ENCODE measurements at places on chromosomes 6 and 20.

DNA sequence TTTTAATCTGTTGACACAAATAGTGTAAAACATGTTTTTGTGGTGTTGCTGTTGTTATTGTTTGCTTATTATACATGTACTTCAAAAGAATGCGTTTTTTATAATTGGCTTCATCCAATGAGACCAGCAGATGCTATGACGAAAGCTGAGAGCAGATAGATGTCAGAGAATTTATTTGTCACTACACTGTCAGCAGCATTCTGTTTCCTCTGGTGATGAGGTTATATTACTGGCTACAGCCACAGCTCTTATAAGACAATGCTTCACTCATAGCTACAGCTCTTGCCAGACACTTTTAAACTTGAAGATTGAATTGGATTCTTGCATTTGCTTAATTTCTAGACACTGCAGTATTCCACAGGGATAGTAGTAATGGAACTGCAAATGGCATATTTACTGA, 860.5 kb downstream of the TBC1D32 start:
- no peak for DNase-seq

- DNase-seq: no peak
Observed at GRCh38 chr6:82040405-82041221, 206.9 kb downstream of the IBTK start.

DNA sequence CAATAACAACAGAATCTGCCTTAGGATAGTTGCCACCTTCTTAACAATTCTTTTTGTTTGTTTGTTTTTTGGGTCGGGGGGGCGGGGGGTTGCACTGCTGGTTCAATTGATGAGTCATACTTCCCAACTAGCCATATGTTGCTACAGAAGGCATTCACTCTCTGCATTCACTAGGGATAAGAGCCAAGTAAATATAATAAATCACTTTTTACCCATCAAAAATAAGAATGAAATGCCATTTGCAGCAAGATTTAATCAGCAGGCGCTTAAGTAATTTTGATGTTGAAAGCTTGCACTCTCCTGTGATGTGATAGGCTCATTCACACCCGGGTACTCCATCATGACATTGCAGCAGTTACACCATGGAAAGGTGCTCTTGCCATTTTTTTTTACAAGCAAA, 209.8 kb downstream of the HIVEP2 start:
- DNase-seq: no peak

DNA sequence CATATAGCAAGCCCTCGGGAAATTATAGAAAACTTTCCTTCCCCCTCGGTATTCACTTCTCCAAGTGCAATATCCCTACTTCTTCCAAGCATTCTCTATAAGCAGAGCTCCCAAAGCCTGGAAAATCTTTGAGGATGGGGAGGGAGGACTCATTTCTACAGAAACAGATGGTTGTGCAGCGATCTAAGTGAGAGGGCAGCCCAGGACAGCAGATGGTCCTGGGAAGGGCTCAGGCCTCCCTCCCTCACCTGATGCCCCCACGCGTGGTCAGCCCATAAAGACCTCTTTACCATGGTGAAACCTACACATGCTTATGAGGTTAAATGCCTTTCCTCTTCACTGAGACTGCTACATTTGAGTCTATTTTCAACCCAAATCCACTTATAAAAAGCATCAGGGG, 319.6 kb upstream of the QKI start:
- no peak for DNase-seq

- DNase-seq: no peak
Observed at GRCh38 chr20:1718604-1719384, 61.2 kb upstream of the SIRPG start.

DNA sequence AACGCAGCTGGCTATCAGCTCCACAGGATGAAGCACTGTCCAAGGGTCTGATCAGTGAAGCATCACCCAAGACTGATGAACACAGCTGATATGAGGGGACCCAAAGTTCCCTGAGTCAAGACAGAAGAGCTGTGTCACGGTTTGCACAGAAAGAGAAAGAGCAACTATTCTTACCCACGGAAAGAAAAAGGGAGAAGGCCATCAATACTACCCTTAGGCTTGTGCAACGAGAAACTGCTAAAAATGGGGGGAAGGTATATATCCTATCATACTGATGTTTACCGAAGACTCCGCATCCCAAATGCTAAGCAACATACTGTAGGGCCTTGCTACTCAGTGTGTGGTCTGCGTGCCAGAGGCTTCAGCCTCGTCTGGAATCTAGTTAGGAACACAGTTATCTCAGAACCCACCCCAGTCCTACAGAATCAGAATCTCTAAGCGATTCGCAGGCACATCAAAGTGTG, 665 bp downstream of the FASTKD5 start:
- no peak for DNase-seq

DNA sequence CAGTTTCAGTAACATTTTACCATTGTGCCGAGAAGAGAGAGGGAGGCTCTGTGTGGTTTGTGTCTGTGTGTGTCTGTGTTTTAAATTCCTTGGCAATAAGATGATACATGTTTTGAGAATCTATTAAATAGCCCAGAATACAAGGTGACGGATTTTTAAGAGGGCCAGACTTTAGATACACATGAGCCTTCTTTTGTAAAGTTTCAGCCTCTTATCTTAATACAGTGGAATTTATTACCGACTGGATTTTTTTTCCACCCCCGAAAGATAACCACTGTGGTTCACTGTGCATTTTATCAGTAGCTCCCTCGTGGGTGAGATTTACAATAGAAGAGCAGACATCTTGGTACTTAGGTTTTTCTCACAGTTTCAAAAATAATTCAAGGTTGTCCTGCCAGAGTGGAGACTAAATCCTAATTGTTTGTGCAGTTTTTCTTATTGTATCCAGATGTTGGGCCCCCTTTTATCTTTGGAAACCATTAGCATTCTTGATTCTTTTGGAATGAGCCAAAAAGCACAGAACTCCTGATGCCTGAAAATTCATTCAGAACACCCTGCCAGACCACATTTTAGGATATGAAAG, 49.9 kb downstream of the STK4 start:
- no peak for DNase-seq

DNA sequence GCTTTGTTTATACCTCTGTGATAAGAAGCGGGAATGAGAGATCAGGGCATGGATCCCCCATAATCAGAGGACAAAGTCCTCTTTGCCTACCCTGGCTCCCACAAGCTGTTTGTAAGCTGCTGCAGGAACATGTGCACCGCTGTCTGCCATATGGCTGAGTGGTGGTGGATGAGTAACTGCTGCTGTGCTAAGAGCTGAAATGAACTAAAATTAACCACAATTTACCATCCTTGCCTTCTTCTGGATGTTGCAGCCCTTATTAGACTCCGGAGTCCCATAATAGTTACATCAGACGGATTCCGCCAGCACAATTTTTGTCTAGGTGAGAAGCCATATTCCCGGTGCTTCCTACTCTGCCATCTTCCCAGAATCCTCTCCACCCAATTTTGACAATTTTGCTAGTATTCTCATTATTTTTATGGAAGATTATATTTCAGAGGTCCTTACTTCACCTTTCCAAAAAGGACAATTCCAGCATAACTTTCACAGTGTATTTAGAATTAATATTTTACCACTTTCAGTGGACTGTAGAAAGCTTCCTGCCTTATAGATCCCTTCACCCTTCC, 6.0 kb upstream of the CMTR1 start:
- DNase-seq: no peak

- DNase-seq: peak; percentile 94
Observed at GRCh38 chr6:26158076-26158580, 70.9 kb downstream of the HFE start.

GRCh38 chr6:57104336-57104735, 14.3 kb downstream of the ZNF451 start:
- no peak for DNase-seq

DNA sequence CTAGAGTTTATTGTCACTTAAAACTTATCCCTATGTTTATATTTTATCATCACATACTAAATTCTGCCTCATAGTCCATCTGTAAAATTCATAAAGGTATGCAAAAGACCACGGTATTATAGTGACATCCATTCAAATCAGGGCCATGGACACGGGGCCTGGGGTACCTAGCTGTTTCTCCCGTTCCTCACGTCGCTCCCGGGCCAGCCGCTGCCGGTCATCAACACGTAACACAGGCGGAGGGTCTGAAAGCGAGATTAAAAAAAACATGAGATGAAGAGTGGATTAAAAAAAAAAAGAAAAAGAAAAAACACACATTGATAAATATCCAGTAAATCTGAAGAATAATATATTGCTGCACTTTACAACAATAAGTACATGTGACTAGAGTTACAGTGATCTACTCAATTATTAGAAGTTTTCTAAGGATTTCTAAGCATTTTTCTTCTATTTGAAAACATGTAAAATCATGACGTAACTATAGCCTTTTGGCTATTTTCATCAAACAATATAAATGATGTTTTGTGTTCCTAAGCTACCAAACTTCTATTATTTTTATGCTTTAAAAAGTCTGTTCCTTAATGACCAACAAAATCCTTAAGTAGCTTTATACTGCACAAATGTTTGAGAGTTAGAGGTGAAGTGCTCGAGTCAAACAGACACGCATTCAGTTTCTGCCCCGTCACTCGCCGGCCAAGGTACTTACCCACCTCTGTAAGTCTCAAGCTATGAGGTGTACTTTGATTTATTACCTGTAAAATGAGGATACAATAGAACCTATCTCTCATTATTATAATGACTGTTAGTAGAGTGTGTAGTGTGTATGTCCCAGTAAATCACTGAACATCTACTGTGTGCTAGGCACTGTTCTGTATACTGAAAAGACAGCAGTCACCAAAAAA, 122.1 kb upstream of the BCLAF1 start:
- DNase-seq: no peak

- DNase-seq: no peak
Observed at GRCh38 chr6:137931849-137932465, 64.9 kb downstream of the TNFAIP3 start.

GRCh38 chr20:5481872-5482271, 165.1 kb upstream of the PROKR2 start:
- DNase-seq: no peak

GRCh38 chr6:107982486-107982885, 24.5 kb upstream of the SEC63 start:
- DNase-seq: no peak

DNA sequence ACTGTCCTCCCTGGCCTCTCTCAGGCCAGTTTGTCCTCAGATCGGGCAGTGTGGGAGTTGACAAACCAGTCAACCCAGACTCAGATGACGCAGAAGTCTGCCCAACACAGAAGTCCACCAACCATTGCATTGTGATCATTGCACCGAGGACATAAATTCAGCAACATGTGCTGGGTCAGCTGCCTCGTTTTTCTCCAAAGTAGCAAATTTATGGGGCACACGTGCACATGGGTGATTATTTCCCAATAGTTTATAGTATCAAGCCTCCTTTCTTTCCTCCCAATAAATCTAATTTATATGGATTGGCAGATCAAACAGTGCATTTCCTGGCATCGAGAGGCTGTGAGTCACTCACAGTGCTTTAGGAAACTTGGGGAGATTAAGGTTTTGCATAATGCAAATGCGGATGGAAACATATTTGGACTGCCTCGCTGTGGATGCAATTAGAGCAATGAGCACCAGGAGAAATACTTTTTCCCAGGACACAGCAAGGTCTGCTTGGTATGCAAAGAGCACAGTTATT, 413.7 kb upstream of the SULF2 start:
- no peak for DNase-seq

- DNase-seq: no peak
Observed at GRCh38 chr6:105041880-105042279, 85.0 kb downstream of the LIN28B start.

DNA sequence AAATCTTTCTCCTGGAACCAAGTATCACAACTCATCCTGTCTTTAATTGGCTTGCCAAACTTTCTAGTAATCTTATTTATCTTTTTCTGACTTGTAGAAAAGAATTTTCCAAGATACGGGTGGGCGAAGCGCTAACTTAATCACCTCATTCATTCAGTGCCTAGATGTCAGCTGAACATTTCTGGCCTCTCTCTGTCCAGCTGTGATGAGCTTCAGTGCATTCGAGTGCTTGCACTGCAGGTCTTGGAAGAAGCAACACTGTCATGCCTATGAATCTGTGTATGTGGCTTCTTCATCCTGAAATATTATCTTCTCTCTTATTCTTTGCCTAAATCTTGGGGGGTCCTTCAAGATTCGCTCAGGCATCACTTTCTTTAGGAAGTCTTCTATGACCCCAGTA, 16.3 kb upstream of the ENPP1 start:
- DNase-seq: no peak

DNA sequence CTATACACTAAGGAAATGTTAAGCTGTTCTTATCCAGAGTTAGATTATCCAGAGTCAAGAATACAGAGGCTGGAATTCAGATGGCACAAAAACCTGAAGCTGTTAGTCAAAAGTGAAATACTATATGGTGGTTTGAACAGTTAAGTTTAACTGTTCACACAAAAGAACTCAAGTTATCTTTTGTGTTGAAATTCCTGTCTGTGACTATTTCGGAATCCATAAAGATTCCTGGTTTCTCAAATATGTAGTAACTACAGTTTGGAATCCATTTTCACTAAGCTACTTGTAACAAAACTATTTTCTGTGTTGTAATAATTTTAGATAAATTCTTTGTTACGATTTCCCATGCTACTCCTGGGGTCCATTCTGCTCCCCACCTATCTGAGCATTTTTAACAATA, 24.5 kb downstream of the FIG4 start:
- DNase-seq: no peak

- DNase-seq: no peak
Observed at GRCh38 chr6:54248994-54249393, 59.2 kb upstream of the TINAG start.

DNA sequence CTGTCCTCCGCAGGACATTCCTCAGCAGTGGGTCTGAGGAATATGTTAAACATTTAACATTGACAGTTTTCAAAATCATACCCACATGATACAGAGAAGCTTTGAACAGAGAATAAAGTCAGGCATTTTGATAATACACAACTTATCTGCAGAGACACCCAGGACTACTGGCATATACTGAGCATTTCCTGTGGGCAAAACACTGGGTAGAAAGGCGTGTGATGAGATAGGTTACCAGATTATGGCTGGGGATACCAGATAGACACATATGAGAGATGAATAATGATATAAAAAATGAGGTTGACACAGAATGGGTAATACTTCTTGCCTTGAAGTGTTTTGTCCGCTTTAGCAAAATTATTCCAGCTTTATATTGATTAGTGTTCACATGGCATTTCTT, 31.4 kb upstream of the TRIM26 start:
- no peak for DNase-seq

- DNase-seq: no peak
Observed at GRCh38 chr20:12728782-12729181, 280.0 kb upstream of the SPTLC3 start.

- DNase-seq: no peak
Observed at GRCh38 chr6:51302431-51302830, 483.8 kb downstream of the TFAP2B start.

All from right atrium auricular region (tissue), 2 donors.